ENCODE measurements at places on chromosomes 6 and 20. TPM values are rescaled to one million over a fixed set of nuclear protein-coding genes. Genes with fewer than 3 reads are reported as not detected.

DNA sequence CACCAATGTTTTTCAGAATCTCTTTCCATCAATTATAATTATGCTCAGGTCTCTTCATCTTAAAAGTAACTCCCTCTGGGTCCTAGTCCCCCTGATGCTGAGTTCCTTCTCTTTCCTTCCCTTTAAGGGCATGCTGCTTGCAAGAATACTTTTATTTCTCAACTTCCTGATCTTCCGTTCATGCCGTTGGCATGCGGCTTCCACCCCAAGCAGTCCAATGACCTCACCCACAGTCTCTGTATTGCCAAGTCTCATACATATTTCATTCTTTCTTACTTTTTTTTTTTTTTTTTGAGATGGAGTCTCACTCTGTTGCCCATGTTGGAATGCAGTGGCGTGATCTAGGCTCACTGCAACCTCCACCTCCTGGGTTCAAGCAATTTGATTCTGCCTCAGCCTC is 83.5 kb downstream of the NDUFAF5 start:
- H3K4me1 ChIP-seq, result no peaks in the 10 kb centered on the region
- no peak for DNase-seq
- peaks cover 7% of the 10 kb centered on the region for H3K27me3 ChIP-seq

- peaks cover 16% of the 10 kb centered on the region for H3K27me3 ChIP-seq
- no peak overlapping the region for H3K27ac ChIP-seq
- H3K4me3 ChIP-seq, result no peak overlapping the region
- peak; percentile 76 for DNase-seq
- no peaks in the 10 kb centered on the region for H3K36me3 ChIP-seq
Observed at GRCh38 chr20:36399147-36399968, 93.2 kb downstream of the DLGAP4 start.

- no peak overlapping the region for H3K27ac ChIP-seq
- H3K27me3 ChIP-seq, result no peaks in the 10 kb centered on the region
- H3K36me3 ChIP-seq, result peaks cover 5% of the 10 kb centered on the region
- no peaks in the 10 kb centered on the region for H3K4me1 ChIP-seq
- DNase-seq, result no peak
Observed at GRCh38 chr20:17627101-17627955, 54.7 kb downstream of the RRBP1 start.

DNA sequence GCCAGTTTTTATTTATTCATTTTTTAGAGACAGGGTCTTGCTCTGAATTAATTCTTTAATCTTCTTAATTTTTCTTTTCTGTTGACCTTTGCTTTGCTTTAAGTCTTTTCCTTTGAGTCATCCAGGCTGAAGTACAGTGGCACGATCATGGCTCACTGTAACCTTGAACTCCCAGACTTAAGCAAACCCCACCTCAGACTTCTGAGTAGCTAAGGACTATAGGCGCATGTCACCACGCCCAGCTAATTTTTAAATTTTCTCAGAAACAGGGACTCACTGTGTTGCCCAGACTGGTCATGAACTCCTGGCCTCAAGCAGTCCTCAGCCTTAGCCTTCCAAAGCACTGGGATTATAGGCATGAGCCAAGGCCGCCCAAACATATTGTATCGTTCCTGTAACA is 71.3 kb upstream of the GNRH2 start:
- no peaks in the 10 kb centered on the region for H3K27me3 ChIP-seq
- no peak overlapping the region for H3K4me3 ChIP-seq
- no peak overlapping the region for H3K27ac ChIP-seq

DNA sequence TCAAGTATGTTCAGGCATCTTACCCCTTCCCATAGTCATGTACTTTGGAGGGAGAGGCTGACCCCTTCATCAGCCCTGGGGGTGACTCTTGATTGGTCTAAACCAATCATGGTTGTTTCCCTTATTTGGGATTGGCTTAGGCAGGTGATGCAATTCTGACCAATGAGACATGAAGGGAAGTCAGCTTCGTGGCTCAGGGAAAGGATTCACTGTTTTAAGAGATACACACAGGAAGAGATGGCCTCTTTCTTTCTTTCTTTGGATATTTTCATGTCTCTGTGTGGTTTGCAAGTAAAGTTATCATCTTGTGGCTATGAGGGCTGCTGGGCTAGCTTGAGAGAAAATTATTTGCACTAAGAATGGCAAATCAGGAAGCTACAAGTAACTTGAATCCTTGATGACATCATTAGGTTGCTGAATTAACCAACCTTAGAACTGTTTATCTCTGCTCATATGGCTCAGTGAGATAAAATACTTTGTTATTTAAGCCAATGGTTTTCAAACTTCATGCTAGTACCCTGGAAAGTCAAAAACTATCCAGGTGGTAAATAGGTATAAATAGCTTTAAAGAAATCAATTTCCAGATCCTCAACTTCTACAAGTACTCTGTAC is 144.2 kb upstream of the CENPW start:
- no peaks in the 10 kb centered on the region for H3K36me3 ChIP-seq
- no peak overlapping the region for H3K4me3 ChIP-seq
- no peak for DNase-seq

- no peak for DNase-seq
- peaks cover 67% of the 10 kb centered on the region for H3K4me1 ChIP-seq
- H3K36me3 ChIP-seq, result peaks cover 27% of the 10 kb centered on the region
Observed at GRCh38 chr6:33631971-33632557, 10.9 kb downstream of the ITPR3 start.

- H3K4me3 ChIP-seq, result no peak overlapping the region
- peaks cover 6% of the 10 kb centered on the region for H3K4me1 ChIP-seq
- DNase-seq, result no peak
- H3K27ac ChIP-seq, result no peak overlapping the region
Observed at GRCh38 chr6:37116326-37116725, 53.6 kb upstream of the PIM1 start.

Gene PSORS1C1
- 0.33 TPM for total RNA-seq

Gene BPI
- not detected for total RNA-seq

GRCh38 chr6:92109256-92109655 is 1310.1 kb downstream of the EPHA7 start:
- no peaks in the 10 kb centered on the region for H3K36me3 ChIP-seq
- DNase-seq, result no peak
- no peak overlapping the region for H3K27ac ChIP-seq
- no peak overlapping the region for H3K4me3 ChIP-seq
- H3K4me1 ChIP-seq, result no peaks in the 10 kb centered on the region
